ENCODE measurements at places on chromosomes 5 and 9. TPM values are rescaled to one million over a fixed set of nuclear protein-coding genes. Genes with fewer than 3 reads are reported as not detected.
A peak's percentile ranks its signal among the peaks of the same experiment; 100 is the strongest.

GRCh38 chr5:159003045-159004030 lies 96.4 kb downstream of the EBF1 start:
- DNase-seq, result no peak

DNA sequence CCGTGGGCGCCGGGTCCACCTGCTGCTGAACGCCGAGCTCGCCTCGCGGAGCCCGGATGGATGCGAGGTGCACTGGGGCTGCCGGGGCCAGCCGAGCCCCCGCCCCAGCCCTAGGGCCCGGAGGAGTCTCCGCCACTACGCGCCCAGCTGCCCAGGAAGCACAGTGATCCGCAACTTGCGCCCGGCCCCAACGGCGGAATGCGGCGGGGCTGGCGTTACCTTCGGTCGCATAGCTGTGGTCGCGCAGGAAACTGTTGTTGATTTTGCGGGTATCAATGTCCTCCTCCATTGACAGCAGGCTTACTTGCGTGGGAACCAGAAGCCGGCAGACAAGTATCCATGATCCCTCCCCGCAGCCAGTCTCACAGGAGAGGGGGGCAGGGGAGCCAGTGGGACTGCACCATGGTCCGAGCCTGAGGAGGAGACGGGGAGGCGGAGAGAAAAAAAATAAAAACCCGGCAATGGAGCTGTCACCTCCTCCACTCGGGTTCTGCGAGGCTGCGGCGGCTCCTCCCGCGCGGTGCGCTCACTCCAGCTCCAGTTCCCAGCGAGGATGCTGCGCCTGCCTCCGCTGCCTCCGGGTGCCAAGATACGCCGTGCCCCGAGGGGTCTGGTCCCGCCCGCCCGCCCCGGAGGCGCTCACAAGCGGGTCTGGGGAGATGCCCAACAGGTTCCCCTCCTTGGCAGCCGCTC lies 628 bp downstream of the PPP2R2B start:
- DNase-seq, result no peak

DNA sequence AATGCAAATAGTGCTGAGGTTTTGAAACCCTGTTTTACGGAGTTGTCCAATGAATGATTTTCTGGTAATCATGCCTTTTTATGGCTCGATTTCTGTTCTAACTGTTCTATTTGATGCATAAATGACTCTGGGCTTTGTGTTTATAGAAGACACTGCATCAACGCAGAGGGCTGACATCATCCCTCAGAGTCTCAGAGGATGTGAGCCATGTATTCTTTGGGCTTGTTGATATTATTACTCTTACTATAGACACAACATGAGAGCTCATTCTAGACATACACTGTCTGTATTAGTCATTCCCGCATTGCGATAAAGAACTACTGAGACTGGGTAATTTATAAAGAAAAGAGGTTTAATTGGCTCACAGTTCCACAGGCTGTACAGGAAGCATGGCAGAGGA lies 31.6 kb downstream of the CDH6 start:
- no peak for DNase-seq

DNA sequence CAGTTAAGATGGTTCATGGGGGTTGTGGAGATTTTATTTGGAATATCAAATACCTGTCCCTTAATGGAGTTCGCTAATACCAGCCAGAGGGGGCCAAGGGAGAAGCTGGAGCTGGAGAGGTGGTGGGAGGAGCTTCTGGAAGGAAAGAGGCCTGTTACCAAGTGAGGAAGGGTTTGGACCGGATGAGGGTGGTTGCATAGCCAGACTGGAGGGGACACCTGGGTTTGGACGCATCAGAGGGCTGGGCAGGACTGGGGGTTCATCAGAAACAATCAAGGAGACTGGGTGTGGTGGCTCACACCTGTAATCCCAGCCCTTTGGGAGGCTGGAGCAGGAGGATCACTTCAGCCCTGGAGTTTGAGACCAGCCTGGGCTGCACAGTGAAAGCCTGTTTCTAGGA lies 111.8 kb upstream of the IER5L start:
- no peak for DNase-seq

DNA sequence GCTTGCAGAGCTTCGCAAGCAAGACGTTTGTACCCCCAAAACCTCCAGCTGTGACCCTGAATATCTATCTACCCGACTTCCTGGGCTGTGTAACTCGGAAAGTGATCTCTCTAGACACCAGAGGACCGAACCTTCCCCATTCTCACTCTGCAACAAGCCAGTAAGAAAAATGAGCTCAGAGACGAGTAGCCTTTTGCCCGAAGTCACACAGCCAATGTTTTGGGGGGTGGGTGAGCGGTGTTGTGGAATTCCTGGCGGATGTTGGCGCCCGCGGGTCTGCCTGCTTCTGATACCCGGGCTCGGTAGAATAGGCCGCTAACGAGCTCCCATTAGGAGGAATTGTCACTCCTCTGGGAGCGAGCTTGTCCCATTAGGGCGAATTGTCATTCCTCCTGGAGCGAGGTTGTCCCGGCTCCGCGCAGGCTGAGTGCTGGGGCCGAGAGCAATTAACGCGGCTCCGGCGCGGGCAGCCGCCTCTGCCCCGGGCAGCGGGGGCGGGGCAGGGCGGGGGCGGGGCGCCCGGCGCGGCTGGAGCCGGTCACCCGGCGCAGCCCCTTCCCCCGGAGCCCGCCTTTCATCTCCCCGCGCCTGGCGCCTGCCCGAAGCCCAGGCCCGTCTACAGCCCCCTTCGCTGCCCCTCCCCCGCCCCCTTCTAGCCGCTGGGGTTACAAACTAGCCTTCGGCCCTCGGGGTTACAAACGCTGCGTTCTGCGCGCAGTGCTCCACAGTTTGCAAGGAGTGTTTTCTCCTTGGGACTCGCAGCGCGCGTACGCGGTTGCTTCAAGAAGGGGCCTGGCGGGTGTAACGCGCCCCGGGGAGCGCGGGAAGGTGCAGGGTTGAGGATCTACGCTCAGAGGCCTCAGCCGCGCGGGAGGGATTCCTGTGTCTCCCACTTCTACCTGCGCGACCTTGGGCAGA lies 3.5 kb upstream of the MSX2 start:
- no peak for DNase-seq

GRCh38 chr5:177494346-177495195 lies 2.8 kb downstream of the PDLIM7 start:
- DNase-seq, result peak; percentile 55

The FCN1 gene
- 2.0 TPM for total RNA-seq

The SNCAIP gene
- 2.4 TPM for total RNA-seq

Data from mucosa of gallbladder (tissue), 1 donor.